ENCODE measurements at places on chromosomes 2 and 18.

GRCh38 chr2:236040600-236041328 is 127.4 kb downstream of the GBX2 start:
- no peak for DNase-seq

GRCh38 chr2:239328351-239329191 is 72.2 kb downstream of the HDAC4 start:
- no peak for DNase-seq

- no peak for DNase-seq
These were observed 627.6 kb upstream of the PKDCC start for GRCh38 chr2:41420219-41420618.

GRCh38 chr2:98394595-98395153 is 48.4 kb downstream of the CNGA3 start:
- no peak for DNase-seq

DNA sequence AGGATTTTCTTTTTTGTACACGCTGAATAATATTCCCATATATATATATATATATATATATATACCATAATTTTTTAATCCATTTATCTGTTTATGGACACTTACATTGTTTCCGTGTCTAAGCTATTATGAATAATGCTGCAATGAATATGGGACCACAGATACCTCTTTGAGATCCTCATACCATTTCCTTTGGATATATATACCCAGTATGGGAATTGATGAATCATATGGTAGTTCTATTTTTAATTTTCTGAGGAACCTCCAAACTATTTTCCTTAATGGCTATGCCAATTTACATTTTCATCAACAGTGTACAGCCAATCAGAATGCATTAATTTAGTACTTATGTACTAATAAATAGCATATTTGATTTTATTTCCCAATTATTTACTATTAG is 53.1 kb downstream of the MERTK start:
- DNase-seq = no peak

- no peak for DNase-seq
These were observed 42.8 kb upstream of the GALR1 start for GRCh38 chr18:77206676-77207374.

GRCh38 chr18:6616981-6617380 is 112.5 kb upstream of the ARHGAP28 start:
- no peak for DNase-seq

- no peak for DNase-seq
These were observed 686 bp upstream of the PNO1 start for GRCh38 chr2:68157002-68157401.

- DNase-seq = no peak
These were observed 129.1 kb downstream of the TSN start for GRCh38 chr2:121884511-121884921.

DNA sequence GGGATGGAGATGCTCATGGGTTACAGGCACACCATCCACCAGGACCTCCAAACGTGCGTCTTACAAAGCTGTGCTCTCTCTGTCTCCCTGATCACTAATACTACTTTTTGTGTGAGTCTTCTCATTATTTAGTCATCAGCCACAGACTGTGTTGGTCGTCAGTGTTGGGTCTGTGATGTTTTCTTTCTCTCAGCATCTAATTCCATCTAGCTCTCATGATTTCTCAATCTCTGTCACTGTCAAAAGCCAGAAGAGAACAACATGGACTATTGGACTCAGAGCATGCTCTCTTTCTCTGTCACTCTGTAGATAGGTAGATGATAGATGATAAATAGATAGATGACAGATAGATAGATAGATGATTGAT is 6.0 kb upstream of the ARL4C start:
- DNase-seq = no peak

- DNase-seq = no peak
These were observed 129.0 kb downstream of the SOCS6 start for GRCh38 chr18:70417847-70418246.

- no peak for DNase-seq
These were observed 804.9 kb upstream of the NXPH2 start for GRCh38 chr2:139585101-139585500.

GRCh38 chr2:43207553-43208300 is 18.7 kb downstream of the ZFP36L2 start:
- no peak for DNase-seq

- no peak for DNase-seq
These were observed 716 bp downstream of the MMADHC start for GRCh38 chr2:149586898-149587219.

GRCh38 chr18:35247412-35248249 is 6.8 kb downstream of the ZNF397 start:
- DNase-seq = no peak

- no peak for DNase-seq
These were observed 391.6 kb downstream of the ADCYAP1 start for GRCh38 chr18:1296237-1296636.

GRCh38 chr2:215870088-215870490 is 143.3 kb downstream of the MREG start:
- no peak for DNase-seq

DNA sequence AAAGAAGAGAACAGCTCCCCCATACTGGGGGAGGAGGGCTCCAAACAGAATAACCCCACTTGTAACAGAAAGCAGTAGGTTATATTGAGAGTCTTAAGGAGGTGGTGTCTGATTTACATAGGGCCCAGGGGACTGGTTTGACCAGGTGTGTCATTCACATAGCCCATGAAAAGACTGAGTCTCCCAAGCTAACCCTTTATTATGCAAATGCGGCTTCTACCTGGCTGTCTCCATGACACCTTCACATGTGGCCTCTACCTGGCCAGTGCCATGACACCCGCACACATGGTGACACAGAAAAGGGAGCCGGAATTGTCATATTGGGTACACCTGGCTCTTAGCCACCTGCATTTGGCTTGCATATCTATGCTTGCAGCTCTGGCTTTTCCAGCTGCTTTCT is 1057.2 kb upstream of the PIK3C3 start:
- no peak for DNase-seq

DNA sequence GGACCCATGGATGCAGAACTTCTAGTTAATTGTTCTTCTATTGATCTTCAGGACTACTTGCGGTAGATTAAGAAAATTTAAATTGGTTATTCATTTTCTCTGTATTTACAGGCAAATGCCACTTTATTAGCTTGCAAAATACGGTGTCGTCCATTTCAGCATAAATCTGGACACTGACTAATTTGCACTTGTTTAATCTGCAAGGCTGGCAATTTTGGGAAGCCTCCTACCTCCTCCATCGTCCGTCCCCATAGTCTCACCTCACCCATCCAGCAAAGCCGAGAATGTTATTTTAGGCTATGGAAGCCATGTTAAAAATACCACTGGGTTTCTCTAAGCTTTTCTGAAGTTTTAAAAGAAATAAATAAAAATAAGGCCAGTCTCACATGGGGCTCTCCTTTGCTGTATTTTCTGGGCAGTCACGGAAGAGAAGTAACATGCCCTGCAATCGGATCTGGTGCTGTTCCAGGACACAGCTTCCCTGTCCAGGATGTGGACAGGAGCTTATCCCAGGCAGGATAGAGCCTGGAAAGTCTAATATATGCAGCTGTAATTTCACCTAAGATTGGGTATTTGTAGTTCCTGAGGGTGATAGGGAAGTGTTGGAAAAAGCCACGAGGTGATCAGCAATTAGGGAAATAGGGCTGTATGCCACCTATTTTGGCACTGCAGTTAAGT is 17.4 kb downstream of the TMEM178A start:
- no peak for DNase-seq

DNA sequence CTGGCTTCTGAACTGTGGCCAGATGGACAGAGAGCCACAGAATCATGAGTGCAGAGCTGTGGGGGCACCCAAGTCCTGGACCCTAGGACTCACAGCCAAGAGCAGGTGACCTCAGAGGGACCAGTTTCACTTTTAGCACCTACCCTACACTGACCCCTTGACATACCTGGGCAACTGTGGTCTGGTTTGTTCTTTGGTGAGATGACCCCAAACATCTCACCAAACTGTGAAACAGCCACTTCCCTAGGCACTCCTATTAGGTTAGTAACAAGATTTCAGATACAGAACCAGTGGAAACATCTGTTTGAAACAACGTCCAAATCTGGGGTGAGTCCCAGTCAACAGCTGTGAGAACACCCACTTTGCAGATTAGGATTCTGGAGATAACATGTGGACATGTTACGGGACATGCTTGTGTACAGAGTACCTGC is 1.9 kb upstream of the ZFP36L2 start:
- no peak for DNase-seq

GRCh38 chr2:19881908-19882265 is 19.9 kb downstream of the TTC32 start:
- no peak for DNase-seq

DNA sequence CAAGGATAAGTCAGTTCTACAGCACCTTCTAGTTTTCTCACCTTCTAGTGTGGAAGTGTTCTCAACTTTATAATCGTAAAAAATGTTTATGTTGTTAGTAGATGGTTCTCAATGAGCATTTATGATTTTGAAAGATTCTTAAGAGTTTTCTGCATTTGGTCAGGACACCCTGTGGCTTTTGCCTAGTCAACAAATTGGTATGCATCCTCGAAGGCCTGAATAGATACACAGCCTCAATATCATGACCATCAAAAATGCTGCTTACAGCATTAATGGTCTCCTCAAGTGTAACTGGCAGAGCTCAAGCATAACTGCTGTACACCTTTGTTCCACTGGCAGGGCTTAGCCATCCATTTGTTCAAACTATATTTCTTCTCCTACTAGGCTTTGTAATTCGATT is 96.7 kb downstream of the CRACDL start:
- no peak for DNase-seq

- no peak for DNase-seq
These were observed 92.4 kb upstream of the LCLAT1 start for GRCh38 chr2:30354621-30355020.

GRCh38 chr2:200453853-200454534 is 55.9 kb downstream of the KCTD18 start:
- no peak for DNase-seq

- DNase-seq = no peak
These were observed 2.6 kb downstream of the CHRNG start for GRCh38 chr2:232541961-232542714.

GRCh38 chr2:148523315-148523714 is 121.2 kb upstream of the EPC2 start:
- DNase-seq = no peak

GRCh38 chr2:38438883-38439612 is 62.0 kb upstream of the ATL2 start:
- DNase-seq = no peak

- no peak for DNase-seq
These were observed 339.4 kb downstream of the RND3 start for GRCh38 chr2:150147889-150148683.

GRCh38 chr2:160261732-160262131 is 61.7 kb upstream of the ITGB6 start:
- DNase-seq = no peak

- DNase-seq = no peak
These were observed 259.9 kb downstream of the NDUFA10 start for GRCh38 chr2:239765076-239765845.

GRCh38 chr2:216799873-216800431 is 59.9 kb downstream of the TNP1 start:
- no peak for DNase-seq

DNA sequence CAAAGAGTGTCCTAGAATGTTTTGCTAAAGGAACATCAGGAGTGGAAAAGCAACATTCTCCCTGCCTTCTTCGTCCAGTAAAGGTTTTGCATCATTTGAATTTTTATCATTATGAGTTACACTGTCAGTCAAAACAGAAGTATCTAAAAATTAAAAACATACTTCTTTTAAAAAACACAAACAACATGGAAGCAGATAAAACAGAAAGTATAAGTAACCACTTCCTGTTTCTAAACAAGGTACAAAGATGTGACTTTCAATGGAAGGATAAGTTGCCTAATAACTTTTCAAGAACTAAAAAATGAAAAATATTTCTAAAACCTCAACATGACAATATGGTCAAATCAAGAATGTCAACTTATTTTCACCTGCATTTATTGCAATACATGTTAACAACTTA is 158.2 kb downstream of the STK39 start:
- DNase-seq = no peak

GRCh38 chr2:107984707-107985106 is 1.6 kb upstream of the SLC5A7 start:
- DNase-seq = no peak

- no peak for DNase-seq
These were observed 588 bp upstream of the CCDC93 start for GRCh38 chr2:118014492-118014824.
